Stimulated activated CD8-positive, alpha-beta memory T cell treated with anti-CD3 and anti-CD28 coated beads, Interleukin-4, amount 100 ng/mL, for 4 hours (primary cell): ENCODE measurements at places on chromosomes 2 and 18.

DNA sequence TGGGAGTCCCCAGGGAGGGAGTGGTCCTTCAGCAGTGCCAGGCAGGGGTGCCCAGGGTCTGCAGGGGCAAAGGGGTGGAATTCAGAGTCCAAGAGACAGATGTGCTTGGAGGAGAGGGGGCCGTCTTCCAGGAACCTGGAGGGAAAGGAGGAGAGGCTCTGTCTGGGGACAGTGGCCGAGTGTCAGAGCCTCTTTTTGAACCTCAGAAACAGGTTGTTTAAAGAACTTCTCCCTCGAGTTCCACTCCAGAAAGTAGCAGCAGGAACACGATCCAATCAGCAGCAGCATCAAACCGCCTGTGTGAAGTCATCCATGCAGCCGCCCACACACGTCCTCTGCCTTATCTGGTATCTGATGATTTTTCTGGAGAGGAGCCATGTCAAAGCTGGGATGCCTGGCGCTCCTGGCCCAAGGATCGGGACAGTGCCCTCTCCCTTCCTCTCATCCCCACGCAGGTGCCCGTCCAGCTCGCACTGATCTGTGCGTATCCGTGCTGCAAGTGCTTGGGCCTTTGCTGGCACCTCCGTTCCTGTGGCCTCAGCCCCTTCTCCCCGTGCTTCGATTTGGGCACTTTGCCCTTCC, 205.1 kb downstream of the NDUFA10 start:
- DNase-seq, result no peak

- no peak for DNase-seq
Measured at GRCh38 chr18:10482363-10482984, 28.0 kb downstream of the APCDD1 start.

DNA sequence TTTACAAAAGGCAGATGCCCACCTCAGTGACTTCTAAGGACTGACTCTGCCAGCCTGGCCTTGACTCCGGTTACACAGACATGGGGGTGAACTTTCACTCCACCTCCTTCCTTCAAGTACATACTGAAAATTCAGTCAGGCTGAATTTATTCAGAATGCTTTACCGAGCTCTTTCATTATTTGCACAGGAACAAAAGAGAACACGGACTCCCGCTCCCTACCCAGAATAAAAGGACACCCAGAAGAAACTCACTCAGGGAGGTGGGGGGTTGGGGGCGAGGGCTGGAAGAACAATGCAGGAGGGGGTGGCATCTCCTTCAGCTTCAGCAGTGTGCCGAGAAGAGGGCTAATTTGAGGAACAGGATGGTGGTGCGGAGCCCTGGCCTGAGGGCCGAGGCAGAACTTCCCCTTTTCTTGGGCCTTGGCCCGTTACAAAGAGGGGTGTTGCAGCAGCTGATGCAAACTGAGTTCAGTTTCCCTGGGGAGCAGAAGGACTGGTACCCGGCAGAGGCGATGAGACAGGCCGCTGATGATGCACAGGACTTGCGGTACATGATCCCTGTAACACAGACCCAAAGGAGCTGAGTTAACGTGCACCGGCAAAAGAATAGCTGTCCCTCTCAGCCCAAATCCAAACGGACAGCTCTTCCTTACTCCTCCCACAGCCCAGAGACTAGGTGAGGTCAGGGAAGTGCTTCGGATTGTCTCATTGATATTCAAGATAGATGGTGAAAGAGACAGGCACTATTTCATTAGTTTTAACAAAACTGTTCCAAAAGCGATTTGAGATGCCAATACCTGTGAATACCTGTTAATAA, 24.1 kb downstream of the LYPD1 start:
- no peak for DNase-seq

- no peak for DNase-seq
Measured at GRCh38 chr18:35368595-35368994, 8.5 kb downstream of the ZNF396 start.

DNA sequence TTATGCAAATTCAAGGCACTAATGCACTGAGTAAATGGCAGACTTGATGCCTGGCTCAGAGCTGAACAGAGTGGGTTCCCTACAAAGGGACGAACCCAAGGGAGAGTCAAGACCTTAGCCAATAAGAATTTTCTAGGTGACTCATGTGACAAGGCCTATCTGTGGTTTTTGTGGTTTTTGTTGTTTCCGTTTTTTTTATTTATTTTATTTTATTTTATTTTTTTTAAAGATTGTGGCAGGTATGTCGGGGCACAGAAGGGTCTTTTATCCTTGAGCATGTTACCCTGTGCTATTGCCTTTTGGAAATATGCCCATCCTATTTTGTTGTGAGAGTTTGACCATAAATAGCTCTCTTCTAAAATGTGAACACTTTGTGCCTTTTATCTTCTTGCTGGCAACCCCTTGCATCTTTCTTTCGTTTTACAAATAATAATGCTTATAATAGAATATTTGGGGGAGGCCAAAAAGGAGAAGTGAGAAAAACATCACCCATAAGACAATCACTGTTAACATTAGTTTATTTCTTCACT, 113.4 kb upstream of the AQP4 start:
- DNase-seq, result no peak

DNA sequence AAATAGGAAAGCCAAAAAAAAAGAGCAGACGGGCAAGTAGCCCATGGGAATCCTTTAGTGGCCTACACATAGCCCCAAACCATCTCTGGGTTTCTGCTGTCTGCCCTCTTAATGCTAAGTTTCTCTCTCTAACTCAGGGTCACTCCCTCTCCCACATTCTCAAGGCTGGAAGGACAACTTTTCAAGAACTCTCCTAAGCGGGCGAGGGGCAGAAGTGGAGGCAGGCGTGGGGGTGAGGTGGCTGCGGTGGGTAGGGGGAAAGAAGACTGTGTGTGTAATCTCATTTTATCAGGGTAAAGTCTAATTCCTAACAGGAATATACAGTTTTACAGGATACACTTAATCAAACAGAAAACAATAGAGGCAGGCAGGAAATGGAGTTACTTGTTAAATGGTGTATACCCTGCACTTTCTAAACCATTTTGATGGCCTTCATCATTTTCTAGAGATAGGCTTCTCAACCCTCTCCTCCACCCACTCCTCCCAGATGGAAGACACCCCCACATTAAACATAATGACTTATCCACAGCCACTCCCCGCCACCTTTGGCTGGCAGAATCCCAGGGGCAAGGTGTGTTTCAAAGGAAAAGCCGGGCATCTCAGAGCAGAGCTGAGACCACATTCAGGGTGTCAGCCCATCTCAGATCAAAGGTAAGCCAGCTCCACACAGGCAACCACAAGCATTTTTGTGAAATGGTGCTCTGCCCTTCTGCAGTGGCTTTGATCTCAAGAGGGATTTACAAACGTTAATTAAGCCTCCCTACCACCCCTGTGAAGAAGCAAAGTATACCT, 6.8 kb downstream of the SMAD7 start:
- no peak for DNase-seq

- no peak for DNase-seq
Measured at GRCh38 chr18:78543201-78543725, 436.4 kb upstream of the SALL3 start.

DNA sequence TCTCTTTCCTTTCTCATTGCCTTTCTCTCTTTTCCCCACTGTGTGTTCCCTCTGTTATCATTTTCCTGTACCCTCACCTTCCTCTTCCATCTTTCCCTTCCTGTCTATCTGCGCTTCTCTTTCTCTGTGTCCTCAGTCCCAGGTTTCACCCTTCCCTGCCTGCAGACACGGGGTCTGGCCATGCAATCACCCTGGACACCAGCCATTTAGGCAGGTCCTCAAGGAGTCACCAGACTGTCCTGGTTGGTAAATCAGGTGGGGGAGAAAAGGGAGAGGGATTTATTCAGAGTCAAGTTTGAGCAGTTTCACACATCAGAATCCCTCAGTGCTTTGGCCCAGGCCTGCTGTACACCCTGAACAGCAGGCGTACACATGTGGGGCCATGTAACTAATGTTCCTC, 169.3 kb downstream of the ANKRD30B start:
- no peak for DNase-seq

DNA sequence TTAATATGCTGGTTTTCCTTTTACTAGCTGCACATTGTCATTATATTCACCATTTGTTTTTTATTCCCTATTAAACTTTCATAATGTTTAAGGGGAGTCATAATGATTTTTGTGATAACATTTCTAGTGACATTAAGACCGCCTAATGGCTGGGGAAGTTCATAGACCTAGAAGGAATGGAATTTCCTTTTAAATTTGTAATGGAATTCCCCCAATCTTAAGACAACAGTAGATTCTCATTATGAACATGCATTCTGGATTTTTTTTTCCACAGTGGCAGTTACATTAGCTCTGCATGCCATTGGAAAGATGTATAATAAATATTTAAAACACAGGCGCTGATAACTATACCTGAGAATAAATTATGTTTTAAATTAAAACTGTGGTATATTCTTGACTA, 8.4 kb downstream of the YPEL5 start:
- DNase-seq, result no peak

DNA sequence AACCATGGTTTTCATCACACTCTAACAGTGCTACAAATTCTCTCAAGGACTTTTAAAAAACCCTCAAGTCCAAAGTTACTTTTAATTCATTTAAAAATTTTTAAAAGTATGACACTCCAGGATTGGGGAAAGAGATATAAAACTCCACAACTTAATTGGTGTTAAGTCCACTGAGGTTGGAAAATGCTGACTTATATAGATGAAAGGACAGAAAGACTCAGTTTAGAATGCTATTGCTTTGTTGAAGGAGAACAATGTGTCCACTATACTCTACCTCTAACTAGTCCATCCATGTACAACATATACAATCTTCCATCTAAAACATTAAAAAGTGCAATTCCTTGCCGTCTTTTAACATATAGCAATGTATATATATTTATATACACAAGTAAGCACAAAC, 41.2 kb downstream of the CABYR start:
- DNase-seq, result no peak

- DNase-seq, result no peak
Measured at GRCh38 chr2:15243762-15244161, 317.4 kb downstream of the NBAS start.

DNA sequence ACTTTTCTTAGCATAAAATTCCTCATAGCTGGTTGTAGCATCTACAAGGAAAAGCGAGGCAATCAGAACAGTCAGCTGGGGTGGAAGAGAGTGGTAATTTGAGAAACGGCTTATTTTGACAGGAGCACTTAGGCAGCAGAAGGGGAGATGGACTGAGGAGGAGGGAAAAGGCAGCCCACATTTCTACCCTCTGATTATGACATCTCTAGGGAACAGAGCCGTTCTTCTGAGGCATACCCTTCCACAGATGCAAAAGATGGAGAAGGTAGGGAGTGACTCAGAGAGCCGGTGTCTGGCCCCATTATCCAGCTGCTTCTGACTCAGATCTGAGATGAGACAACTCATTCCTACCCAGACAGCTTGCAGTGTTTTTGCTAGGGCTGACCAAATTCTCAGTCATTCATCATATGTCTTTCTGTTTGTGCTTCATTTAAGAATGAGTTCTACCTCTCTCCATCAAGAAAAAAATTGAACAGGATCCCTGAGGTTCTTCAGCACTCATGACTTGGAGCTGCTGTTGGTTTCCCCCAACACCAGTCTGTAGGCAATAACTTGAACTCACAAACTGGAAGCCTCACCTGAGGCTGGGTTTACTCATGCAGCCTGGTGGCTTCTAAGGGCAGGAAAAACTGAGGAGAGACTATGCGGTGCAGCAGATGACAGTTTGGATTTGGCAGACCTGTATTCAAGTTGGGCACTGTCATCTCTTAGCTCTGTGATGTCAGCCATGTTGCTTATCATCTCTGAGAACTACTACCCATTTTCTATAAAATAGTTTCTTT, 15.9 kb upstream of the SEC11C start:
- no peak for DNase-seq

DNA sequence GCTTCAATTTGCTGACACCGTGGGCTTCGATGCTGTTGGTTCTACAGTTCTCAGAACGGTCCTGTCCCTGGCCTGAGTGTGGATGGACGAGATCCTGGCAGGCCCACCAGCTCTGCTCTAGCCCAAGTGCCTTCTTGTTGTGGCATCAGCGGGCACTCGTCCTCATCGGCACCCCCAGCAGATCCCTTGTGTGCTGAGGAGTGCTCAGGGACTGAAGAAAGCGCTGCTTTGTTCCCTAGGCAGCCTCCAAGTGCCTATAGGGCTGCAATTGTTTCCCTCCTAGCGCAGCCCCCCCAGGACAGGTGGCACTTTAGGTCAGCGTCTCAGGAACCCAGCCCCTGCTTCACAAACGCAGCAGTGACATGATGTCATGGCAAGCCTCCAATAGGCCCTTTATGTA, 217.7 kb downstream of the AGAP1 start:
- DNase-seq, result no peak
